NCI-H510A treated with DMSO at 0.1 percent for 48 hours (cell line): ENCODE measurements at places on chromosomes 2 and 18.

DNA sequence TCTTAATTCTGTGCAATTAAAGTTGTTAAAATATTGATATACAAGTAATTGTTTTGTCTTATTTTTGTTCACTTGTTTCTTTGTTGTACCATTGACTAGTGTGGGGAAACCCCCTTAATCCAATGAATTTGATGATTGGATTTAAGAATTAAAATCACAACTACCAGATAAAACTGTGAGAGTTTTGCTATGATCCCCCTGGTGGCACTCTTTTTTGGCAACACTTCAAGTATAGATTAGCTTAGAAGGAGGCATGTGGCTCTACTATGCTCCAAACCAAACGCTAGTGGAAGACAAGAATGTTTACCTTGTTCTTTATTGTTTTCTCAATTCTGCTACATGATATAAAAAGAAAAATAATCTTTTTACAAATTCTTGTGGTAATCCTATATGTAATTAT lies 477.8 kb upstream of the ETAA1 start:
- DNase-seq = no peak

GRCh38 chr2:202642567-202642966 lies 7.8 kb downstream of the FAM117B start:
- no peak for DNase-seq

GRCh38 chr2:26241928-26242436 lies 2.5 kb downstream of the HADHA start:
- no peak for DNase-seq

DNA sequence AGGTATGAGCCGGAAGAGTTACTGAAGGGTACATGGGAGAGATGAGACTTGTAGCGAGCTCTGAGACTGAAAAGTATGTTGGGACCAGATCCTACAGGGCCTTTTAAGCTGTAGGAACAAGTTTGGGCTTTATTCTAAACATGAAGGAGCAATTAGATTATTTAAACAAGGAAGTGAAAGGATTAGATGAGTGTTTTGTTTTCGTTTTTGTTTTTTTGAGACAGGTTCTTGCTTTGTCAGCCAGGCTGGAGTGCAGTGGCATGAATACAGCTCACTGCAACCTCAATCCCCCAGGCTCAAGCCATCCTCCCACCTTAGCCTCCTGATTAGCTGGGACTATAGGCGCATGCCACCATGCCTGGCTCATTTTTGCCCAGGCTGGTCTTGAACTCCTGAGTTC lies 110.7 kb downstream of the C1D start:
- no peak for DNase-seq

GRCh38 chr2:105329197-105329554 lies 359 bp downstream of the TGFBRAP1 start:
- DNase-seq = no peak

DNA sequence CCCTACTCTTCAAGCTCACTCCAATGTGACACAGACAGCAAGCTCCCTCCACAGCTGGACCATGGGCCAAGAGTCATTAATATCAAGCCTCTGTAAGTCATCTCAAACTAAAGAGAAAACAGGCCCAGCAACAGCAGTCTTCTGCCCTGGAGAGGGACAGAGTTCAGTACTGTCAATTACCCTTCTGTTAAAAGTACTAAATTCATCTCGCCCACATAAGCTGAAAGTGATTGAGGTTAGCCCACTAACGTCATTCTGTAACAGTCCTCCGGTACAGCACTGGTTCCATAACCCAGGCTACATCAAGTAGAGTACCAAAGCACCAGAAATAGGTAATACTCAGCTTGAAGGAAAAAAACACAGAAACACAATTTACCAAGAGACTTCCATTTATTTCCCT lies 25.9 kb downstream of the THADA start:
- no peak for DNase-seq
